ENCODE measurements at places on chromosomes 1 and 21.

DNA sequence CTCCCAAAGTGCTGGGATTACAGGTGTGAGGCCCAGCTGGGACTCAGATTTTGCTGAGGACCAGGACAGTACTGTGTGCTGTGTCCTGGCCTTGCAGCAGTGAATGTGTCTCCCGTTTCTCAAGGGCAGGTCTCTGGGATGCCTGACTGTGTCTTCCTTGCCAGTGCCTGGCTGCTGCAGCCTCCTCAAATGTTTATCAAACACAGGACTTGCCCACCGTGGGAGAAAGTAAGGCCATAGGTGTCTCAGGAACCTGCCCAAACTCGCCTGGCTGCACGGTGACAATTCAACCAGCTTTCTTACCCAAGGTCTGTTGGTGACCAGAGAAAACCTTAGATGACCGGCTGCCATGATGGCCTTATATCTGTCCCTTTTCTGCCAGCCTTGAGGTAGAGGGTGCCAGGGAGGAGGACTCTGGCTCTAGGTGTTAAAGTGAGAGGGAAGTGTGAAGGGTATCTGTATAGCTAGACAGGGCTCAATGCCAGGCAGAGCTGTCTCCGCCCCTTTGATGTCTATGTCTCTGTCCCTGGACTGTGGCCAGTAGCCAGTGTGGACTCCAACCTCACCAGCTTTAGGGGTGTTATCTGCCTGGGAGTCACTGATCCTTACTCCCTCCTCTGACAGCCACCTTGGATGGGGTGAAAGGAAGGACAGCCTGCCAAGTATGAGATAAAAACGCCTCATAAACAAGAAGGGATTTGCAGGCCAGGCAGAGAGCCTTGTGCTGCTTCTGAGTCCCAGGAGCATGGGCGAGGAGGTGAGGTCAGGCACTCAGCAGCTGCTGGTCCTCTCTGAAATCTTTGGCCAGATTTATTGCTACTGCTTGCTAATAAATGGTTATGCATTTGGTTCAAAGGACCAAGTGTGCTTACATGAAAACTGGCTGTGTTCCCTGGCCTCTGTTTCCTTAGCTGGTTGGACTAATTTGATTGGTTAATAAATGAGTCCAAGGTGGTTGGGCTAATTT lies 22.3 kb downstream of the IL6R start:
- DNase-seq: no peak

DNA sequence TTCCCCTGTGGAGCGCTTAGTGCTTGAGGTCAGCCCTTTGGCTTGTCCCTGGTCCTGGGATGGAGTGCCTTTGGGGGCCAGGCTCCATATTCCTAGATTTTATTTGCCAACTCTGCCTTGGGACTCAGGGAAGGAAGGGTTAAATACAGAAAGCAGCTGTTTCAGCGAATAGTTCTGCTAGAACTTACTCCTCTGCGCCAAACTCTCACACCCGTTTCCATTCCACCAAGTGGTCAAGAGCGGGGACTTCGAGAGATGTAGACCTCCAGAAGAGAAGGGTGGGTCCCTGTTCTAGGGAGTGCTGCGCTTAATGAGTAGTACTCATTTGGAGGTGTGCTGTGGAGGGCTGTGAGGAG lies 704 bp upstream of the TOMM40L start:
- DNase-seq: no peak

DNA sequence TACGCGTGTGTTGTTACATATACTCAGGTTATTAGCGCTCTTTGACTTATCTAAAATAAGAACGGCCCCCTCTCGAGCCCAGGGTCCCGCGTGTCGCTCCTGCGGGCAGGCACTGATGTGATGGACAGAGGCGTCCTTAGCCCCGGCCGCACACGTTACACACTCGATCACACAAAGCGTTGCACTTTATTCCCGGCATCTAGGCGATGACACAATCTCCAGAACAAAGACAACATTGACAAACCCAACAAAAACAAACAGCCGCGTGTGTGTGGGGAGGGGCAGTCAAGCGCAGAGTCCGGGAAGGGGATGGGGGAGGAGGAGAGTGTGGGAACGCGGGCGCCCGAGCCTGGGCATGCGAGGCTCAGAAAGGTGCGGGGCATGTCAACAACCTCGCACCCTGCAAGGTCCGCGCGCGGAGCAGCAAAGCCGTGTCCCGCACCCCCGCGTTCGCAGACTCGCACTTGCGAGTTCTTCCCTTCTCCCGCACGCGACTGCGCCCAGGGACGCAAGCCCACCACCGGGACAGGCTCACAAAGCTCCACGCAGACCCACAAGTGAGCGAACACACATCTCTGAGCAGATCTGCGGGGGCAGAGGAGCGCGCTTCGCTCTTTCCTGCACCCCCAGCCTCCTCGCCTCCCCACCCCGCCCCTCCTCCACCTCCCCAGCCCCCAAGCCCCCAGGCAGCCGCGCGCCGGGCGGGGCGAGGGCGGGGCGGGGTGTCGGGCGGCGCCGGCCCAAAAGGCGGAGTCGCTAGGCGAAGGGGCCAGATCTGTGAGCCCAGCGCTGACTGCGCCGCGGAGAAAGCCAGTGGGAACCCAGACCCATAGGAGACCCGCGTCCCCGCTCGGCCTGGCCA lies at the start of gene EFNA1:
Gene EFNA1, plus strand, starts transcription at position 772 of the 862 bp plus-strand sequence. CDS start 102 bp downstream, outside the sequence.
- DNase-seq: no peak

- no peak for DNase-seq
Measured at GRCh38 chr1:227214207-227214606, 104.1 kb downstream of the CDC42BPA start.

DNA sequence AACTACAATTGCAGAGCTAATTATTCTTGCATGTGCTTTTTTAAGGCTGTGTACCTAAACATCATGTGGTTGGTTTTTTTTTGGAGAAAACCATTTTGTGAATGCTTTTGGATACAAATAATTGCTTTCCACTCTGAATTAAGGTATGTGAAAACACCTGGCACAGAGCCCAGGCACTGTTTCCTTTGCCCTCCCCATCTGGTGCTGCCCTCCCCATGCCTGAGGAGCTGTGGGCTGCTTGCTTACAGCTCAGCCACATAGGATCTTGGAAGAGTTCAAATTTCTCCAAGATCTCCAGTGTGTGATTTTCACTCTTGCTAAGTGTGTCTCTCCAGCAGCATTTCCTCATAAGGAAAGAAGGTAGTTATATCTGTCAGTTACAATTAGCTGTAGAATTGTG lies 27.8 kb downstream of the DNM3 start:
- no peak for DNase-seq

DNA sequence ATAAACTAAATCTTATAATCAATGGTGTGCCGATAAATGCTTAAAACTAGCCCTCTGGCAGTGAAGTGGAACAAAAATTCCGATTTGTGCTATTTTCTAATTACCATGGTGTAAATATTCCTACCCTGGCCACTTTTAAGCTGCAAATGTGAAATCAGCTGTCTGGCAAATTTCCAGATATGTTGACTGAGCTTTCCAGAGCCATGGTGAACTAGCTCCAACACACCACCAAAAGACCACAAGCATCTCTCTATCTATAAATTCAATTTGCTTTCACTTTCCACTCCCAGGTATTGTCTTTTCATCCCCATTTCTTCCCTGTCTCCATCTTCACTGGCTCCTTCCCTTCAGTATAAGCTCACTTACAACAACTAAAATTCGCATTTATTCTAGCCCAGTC lies 152.3 kb upstream of the RGS18 start:
- DNase-seq: no peak

DNA sequence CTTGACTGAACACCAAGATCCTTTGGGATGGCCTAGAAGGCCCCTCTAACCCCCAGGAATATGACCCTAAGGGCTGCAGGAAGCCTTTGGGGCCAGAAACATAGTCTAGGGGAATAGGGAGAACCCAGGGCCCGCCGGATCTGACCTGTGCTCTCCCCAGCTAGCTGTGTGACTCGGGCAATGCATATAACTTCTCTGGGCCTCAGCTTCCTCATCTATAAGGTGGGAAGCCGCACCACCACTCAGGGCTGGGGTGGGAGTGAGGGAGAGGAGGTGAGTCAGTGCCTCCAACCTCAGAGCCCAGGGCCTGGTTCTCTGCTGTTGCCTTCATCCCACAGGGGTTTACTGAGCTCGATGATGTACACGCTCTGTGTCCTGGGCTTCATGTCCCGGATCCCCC lies 434.4 kb downstream of the PTPRU start:
- no peak for DNase-seq

DNA sequence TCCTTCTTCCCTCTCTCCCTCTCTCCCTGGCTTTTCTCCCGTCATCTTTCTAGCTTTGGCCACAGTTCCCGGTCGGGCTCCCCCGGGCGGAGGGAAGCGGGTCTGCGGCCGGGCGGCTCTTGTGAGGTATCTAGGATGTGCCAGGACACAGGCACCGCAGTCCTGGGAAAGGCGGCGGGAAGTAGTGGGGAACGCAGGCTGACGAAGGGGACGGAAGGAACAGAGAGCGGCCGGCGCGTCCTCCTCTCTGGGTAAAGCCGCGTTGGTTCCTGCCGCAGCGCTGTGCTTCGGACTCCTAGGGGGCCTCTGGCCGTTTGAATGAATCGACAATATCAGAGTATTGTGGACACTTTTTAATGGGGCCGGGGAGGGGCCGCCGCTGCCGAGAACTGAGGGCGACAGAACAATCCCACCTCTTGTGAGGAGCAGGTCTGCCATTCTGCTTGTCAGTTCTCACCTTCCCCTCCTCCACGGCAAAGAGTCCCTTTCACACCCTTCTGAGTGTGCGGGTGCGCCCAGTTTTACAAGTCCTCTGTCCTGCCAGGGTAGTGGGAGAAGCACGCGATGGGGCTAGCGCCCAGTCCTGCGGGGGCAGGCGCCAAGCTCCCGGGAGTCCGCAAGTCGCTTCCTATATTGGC lies 1.2 kb upstream of the LHX9 start:
- peak; percentile 83 for DNase-seq

- DNase-seq: peak; percentile 100
Measured at GRCh38 chr1:234782105-234782751, 172.2 kb upstream of the IRF2BP2 start.

Measured in NCI-H524 (cell line).